ENCODE measurements at places on chromosomes 12 and 14.

- DNase-seq: no peak
Measured at GRCh38 chr12:94717656-94718055, 67.3 kb upstream of the TMCC3 start.

- DNase-seq: no peak
Measured at GRCh38 chr14:76514213-76514998, 138.5 kb downstream of the ESRRB start.

DNA sequence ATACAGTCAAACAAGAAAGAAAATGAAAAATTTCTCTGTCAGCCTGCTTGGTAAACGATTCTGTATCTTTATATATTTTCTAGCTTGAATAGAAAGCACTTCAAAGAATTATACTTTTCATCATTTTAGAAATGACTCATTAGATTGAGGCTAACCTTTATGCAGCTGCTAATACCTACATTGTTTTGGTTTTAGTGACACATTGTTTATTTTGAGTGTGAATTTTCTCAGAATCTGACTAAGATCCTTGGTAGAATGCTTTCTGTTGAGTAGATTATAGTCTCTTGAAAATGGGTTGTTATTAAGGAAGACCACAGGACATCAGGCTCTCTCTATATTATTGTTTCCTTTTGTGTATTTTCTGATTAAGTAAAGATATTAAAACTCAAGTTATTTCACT, at the start of gene PMCH:
PMCH (minus strand) TSS at position 45 of the 400 bp plus-strand sequence. CDS start 63 bp downstream, outside the sequence.
- no peak for DNase-seq

GRCh38 chr14:33386140-33386539, 447.5 kb downstream of the NPAS3 start:
- DNase-seq: no peak

- DNase-seq: no peak
Measured at GRCh38 chr14:101546706-101547105, 14.6 kb upstream of the DIO3 start.

- peak; percentile 18 for DNase-seq
Measured at GRCh38 chr12:27652174-27652763, 44.0 kb upstream of the REP15 start.

DNA sequence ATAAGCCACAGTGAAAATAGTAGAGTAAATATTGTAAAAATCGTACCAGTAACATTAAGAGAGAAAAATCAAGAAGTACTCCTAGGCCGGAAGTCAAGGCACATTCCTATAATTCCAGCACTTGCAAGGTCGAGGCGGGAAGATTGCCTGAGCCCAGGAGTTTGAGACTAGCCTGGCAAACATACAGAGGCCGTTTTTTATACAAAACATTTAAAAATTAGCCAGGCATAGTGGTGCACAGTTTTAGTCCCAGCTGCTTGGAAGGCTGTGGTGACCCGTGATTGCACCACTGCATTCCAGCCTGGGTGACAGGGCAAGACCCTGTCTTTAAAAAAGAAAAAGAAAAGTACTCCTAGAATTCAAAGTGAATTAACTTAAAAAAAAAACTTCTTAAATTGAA, 341.8 kb downstream of the C12orf50 start:
- DNase-seq: no peak

DNA sequence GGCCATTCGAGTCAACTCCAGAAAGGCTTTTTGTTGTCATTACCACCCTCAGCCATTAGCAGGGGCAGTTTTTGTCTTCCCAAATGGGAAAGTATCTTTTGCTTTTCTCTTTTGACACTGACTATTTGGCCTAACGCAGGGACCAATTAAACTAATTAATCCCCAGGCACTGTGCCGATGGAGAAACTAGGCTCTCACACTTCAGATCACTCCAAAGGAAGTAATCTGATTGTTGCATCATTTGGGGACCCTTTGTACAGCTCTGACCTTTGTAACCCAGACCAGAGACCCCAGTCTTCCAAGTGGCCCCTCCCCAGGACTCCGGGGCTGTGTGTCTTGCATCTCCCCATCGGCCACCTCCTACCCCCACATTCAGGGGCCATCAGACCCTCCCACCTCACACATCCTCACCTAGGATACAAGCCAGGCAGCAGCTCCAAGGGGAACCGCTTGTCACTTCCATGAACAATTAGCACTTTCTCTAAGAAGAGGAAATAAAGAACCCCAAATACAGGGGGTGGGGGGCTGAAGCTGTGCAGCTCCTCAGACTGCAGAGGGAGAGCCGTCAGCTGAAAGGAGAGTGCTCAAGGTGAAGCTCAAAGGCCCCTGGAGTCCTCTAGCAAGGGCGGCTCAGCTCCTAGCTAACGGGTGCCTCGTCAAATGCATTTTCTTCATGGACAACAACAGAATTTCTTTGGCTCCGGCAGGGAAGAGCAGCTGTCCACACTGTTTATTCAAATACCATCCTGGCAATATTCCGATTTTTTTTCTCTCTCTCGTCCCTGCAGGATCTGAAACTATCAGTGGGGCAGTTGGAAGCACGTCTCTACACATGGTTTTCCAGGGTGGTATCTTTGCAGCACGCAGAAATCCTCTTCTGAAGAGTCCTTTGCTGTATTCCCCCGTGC, 64.3 kb upstream of the DIO3 start:
- no peak for DNase-seq

GRCh38 chr14:80095623-80096022, 115.7 kb downstream of the DIO2 start:
- DNase-seq: no peak

DNA sequence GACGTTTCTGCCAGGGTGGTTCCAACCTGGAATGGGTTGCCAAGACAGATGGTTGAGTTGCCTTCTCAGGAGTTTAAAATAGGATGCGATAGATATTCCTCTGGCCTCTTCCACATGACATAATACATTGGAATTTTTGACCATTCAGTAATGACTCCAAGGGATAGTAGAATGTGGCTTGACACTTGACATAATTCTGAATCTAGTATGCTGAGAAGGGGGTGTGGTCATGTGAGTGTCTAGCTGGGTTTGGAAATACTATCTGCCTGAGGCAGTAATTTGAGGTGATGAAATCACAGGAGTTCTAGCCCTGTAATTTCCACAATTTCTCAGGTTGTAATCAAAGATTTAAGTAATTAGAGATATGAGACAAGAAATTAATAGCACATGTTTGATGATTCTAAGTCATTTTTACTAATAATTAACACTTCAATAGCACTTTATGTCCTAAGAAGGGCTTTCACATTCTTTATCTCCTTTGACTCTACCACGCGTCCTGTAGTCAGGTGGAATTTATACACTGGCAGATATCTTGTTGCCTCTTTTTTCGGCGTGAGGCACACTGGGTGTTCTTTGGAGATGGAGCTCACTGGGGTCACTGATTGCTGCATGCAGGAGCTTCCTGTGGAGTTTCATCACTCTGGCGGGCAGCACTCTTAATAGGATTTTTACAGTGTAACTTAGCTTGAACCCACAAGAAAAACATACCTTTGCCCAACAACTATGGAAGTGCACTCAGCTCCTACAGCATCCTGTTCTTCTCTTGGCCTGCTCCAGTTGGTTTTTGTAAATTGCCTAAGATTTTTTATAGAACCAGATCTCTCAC, 3.2 kb upstream of the AMIGO2 start:
- DNase-seq: no peak

DNA sequence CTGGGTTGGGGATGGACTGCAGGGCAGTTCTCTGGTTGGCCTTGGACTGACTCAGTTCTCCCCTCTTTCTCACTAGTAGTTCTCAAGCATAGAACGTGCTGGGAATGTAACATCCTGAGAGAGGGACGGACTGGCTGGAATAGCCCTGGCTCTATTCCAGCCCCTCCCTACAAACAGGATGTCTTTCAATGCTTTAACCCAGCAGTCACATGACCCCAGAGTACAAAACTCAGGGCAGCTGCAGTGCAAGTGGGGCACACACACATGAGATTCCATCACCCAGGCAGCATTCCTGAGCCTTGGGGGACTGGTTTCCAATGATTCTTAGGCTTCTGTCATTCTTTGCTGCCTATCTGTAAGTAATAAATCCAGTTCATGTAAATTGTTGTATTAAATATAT, 1.6 kb upstream of the ACOT6 start:
- DNase-seq: no peak

DNA sequence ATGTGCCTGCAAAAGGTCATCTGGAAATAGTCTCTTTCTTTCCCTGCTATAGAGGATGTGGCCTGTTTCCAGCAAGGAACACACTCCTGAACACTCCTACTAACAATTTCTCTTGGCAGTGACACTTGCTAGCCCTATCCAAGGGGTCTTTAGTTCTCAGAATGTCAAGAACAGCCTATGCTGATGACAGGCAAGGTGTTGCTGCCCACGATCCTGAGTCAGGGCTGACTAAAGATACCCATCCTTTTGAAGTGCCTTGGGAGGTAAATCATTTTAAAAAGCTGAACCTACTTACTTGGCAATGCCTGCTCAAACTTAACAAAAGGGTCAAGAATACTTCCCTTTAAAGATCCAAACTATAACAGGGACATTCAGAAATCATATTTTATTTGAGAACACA, 1146.4 kb downstream of the VRK1 start:
- no peak for DNase-seq

DNA sequence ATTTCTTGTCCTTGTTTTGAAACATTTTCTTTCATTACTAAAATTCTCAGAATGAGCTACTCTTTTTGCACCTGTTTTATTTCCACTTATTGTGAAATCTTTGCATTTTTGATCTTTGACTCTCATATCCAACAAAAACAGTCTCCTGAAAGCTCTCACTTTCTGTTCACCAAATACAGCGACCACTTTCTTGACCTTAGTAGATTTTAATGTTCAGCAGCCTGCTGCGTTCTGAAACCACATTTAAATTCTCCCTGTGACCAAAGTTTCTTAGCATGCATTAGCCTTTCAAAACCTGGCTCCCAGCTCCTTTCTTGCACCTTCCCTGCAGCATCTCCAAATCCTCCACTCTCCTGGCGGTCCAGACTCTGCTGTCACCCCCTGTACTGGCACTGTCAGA, 404.4 kb upstream of the PDE3A start:
- DNase-seq: no peak

GRCh38 chr12:28440081-28440608, 249.9 kb downstream of the CCDC91 start:
- DNase-seq: no peak

DNA sequence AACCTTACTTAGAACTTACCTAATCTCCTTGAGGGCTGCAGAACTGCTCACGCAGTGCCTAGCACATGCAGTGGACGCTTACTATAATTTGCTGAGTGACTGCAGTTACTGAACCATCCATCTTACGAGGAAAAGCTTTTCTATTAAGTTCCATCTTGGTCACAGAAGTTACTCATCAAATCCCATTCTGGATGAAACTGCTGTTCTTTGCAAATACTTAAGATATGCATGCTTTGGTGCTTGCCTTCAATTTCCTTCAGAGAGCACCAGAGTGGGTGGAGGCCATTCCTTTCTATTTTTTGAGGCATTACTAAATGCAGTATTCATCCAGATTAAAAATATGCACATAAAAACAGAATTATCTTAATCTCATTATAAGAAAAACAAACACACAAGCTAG, 17.7 kb upstream of the PELI2 start:
- no peak for DNase-seq

DNA sequence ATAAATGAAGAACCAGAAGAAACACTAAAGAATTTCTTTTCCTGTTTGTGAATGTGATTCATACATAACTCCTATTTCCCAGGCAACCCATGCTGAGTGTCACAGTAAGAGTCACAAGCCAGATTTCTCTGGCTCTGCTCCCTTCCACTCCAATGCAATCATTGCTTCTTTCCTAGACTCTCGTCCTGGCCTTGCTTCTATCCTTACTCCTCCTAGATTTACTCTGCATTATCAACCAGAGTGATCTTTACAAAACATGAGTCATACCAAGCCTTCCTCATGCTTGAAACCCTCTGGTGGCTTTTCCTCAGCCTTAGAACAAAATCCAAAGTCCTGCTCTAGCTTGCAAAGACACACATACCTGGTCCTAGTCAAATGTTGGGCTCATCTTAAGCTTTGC, 13.3 kb downstream of the IL22 start:
- DNase-seq: no peak

DNA sequence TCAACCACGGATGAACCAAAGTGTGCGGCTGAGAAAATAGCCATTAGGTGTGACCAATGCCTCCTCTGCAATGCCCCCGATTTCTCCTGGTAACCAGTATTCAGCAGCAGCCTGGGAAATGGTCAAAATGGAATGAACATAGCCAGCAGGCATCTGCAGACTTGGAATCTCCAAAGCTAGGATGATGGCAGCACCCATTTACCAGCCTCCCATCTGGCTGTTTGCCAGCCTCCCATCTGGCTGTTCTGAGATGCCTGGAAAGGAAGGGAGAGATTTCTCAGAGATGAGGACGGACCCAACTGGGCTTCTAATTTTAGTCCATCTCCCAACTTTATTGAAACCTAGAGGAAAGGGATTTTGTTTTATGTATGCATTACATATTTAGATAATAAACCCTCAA, 16.2 kb downstream of the CLMN start:
- DNase-seq: no peak

DNA sequence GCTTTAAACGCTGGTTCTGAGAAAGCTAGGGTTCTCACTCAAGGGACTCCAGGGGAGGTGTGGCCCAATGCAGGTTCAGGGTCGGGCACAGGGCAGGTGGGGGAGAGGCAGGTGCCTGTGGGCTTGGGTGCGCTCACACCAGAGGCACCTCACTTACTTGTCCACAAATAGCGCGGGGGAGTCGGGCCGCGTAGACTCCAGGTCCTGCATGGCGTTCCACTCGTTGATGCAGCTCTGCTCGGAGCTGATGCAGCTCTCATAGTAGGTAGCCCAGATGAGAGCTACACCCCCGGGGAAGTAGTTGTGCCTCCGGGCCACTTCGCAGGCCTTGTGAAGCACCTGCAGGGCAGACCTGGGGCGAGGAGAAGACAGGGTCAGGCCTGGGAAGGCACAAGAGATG, 49.9 kb downstream of the SSH1 start:
- no peak for DNase-seq

- no peak for DNase-seq
Measured at GRCh38 chr12:24307716-24308335, 358.4 kb upstream of the SOX5 start.

DNA sequence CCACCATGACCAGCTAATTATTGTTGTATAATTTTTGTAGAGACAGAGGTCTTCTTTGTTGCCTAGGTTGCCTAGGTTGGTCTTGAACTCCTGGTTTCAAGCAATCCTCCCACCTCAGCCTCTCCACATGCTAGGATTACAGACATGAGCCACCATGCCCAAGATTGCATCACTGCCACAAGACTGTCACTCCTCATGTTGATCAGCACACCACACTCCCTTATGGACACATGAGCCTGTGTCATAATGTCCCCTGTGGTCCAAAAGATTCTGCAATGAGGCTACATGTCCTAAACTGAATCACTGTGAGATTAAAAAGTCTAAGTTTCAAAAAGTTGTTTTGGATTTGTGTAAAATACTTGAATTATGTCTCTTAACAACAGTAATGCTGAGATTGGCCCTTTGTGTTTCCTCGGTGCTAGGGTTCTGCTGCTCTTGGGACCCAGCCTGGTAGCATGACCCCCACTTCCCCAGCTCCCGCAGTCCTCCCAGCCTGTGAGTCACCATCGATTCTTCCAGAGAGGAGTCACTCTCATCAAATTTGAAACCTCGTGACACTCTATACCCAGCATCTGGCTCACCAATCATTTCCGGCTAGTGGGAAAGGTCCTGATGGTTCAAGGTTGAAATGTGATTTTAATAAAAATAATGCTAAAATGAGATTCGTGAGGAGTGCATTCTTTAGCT, 890.9 kb downstream of the VRK1 start:
- DNase-seq: no peak

- DNase-seq: no peak
Measured at GRCh38 chr12:42382013-42382696, 56.2 kb downstream of the PPHLN1 start.
